ENCODE measurements at places on chromosomes 3 and 15.

GRCh38 chr15:90750186-90750585 lies 33.0 kb downstream of the BLM start:
- no peak for DNase-seq

GRCh38 chr3:9800529-9800928 lies 7.6 kb downstream of the ARPC4 start:
- DNase-seq, result no peak

DNA sequence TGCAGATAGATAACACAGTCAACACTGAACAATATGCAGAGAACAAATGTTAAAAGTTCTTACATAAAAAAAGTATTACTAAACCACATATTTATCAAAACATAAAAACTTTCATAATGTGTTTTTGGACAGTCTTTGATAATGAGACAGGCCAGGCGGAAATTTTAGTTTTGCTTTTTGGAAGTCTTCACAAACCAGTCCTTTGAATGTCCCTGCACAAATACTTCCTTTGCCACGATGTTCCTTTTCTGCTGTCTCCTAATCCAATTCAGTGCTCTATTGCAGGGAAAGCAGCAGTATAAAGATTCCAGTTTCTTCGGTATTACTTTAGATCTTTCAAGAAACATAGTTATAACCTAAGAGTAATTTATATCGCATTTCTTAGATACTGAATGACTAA lies 135.9 kb downstream of the TBL1XR1 start:
- DNase-seq, result peak; percentile 6

GRCh38 chr15:38696109-38696727 lies 131.6 kb upstream of the RASGRP1 start:
- no peak for DNase-seq

DNA sequence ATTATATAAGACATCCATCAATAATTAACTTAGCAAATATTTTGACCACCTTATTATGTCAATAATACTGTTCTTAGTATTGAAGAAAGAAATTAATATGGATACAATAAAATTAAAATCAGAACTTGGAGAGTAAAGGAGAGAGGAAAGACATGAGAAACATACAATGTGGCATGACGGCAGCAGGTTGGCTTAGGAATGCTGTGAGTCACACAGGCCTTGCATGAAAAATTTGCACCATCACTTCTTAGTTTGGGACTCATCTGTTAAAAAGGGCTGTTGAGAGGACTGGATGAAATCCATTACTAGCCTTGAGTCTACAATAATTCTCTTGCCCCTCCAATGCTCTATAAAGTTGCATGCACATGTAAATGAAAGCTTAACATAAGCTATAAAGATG lies 880.8 kb downstream of the ROBO1 start:
- peak; percentile 62 for DNase-seq

DNA sequence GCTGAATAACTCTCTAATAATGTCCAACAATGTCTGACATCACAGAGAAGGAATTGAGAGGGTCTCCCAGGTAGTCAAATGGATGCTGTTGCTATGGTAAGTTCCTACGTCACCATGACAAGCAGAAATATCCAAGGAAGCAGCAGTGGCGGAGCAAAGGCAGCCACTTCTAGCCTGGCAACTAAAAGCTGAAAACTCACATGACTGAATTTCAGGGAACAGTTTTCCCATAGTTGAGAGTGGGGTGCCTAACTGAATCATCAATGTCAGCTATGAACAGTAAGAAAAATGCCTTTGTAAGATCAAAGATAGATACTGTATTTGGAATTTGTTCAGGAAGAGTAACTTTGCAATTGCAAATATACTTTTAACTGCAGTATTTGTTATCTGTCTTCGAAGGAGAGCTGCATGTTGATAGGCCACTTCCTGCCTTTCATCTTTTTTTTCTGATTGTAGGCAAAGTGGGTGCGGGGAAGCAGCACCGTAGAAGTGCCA lies 161.7 kb downstream of the BBX start:
- DNase-seq, result no peak
